ENCODE measurements at places on chromosomes 3 and 15. TPM values are rescaled to one million over a fixed set of nuclear protein-coding genes. Genes with fewer than 3 reads are reported as not detected.

DNA sequence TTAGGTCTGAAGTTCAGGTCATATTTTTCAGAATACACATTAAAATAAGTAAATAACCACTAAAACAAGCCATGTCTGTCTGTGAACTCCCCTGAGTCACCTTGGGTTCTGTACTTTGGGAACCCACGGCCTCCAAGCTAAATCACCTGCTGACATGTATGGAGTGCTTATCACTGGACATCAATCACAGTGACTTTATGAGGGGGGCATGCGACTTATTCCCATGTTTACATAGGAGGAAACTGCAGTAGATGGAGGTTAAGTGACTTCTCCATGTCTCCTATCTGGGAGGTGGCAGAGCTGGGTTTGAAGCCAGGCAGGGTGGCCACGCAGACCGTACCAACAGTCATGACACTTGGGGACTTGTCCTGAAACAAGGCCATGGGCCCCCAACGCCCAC, 8.1 kb downstream of the ITIH4 start:
- DNase-seq, result no peak

BSN gene
- not detected for total RNA-seq

GRCh38 chr3:60932643-60933042, 318.6 kb downstream of the FHIT start:
- DNase-seq, result peak; percentile 37

TMEM40 gene
- total RNA-seq, result 0.10 TPM

COL6A5 gene
- total RNA-seq, result under 0.01 TPM

DNA sequence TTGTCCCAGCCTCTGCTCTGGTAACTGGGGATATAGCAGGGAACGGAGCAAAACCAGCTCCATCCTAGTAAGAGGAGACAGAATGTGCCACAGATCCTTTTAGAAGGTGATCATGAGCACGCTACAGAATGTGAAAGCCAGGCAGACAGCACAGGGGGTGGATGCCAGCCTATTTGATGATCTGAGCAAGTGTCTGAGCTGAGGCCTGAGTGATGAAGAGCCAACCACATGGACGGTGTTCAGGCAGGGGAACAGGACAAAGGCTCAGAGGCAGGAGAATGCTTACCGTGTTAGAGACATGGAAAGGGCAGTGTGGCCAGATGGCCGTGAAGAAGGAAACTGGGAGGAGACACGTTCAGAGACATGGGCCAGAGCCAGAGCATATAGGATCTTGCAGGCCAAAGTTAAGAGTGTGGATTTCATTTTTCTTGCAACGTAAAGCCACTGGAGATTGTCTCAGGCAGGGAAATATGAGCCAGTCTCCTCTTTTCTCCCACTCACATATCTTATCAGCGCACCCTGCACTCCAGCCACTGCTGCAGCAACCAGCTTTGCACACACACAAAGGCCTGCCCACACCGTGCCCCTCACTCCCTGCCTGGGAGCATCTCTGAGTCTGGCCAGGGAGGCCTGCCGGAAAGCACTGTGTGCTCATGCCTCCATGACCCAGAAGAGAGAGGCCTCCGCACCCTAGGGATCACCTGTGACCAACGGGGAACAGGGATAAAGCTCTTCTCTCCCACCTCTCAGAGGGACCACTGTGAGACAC, 20.1 kb downstream of the RAB43 start:
- DNase-seq, result no peak

ABCF3 gene
- total RNA-seq, result 53.3 TPM

DNA sequence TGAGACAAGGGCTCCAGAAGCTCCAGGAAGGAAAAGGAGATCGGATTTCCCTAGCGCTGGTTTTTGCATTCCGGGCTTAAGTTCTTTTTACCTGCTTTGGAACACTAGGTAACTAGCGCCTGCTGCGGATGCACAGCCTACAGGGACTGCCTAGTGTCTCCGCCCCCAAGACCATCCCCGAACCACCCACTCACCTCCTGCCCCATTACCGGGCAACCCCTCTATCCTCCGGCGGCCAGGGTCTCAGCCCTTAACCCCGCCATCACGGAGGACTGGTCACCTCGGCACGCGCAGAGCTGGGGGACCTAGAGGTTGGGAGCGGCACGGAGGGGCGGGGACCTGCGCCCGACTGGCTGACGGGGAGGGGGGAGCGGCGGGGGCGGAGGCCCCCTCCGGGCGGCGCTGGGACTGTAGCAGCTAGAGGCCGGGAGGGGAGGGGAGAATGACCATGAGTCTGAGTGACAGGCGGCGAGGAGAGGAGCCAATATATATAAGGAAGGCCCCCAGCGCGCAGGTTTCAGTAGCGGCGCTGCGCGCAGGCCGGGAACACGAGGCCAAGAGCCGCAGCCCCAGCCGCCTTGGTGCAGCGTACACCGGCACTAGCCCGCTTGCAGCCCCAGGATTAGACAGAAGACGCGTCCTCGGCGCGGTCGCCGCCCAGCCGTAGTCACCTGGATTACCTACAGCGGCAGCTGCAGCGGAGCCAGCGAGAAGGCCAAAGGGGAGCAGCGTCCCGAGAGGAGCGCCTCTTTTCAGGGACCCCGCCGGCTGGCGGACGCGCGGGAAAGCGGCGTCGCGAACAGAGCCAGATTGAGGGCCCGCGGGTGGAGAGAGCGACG, at the start of gene DLL4:
Gene DLL4, plus strand, starts transcription at position 520 of the 839 bp plus-strand sequence. CDS start 329 bp downstream, outside the sequence.
- DNase-seq, result no peak

- no peak for DNase-seq
These were observed at the start of gene GPR160 for GRCh38 chr3:170037463-170038433. Gene GPR160 (plus strand): TSS chr3:170037995. CDS start chr3:170083973, 45,978 bp downstream.

DNA sequence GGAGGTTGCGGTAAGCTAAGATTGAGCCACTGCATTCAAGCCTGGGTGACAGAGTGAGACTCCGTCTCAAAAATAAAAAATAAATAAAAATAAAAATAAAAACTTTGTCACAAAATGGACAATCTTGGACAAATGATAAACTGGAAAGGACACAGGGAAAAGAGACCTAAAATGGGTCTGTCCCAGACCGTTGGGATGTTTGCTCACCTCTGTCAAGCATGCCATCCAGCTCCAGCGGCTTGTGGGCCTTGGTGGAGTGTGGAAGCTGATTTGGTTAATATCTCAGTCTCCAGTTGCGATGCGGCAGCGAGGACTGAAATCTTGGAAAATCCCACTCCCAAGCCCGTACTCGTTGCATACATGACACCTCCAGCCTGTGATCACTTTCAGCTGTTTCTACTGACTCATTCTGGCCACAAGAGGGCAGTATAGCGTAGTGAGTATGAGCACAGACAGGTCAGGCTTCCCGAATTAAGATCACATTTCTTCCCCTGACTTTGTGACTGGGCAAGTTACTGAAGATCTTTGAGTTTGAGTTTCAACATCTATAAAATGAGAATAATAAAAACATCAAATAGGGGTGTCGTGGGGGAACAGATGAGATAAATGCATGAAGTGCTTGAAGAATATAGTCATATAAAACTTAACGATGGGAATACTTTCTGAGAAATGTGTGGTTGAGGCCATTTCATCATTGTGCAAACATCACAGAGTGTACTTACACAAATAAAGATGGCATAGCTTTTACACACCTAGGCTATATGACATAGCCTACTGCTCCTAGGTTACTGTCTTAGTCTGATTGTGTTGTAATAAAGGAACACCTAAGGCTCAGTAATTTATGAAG, 19.6 kb upstream of the MOBP start:
- peak; percentile 80 for DNase-seq

GPR156 gene
- 2.4 TPM for total RNA-seq

DNA sequence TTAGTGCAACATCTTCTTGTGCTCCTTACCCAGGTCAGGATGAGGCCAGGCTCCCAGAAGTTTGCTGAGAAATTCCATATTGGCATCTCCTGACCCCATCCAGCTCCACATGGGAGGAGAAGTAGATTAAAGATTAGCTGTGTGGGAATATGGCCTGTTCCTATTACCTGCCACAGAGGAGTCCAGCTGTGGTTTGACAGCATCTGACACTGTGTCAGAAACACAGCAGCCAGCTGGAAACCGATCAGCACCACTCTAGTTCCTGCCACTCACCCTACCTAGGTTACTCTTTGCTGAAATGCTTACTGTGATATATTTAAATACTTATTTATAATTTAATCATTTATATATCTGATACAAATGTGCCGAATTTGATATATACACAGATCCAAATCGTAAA, 260.3 kb downstream of the FEZF2 start:
- no peak for DNase-seq

DNA sequence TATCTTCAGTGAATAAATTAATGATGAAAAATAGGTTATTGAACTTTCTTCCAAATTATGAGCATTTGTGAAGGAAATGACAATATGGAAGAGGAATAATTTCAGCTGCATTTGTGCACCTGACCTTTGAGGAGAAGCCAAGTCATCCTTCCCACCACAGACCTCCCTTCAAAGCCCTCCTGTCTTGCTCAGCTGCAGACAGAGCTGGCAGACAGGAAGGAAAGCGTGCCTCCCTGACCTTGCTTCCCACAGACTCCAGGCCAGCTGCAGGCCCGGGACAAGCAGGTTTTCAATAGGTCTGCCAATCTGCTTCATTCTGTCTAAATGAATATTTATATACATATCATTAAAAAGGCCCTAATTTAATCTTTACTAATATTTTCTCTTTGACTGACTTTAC, 152.9 kb upstream of the RBMS3 start:
- peak; percentile 24 for DNase-seq

- DNase-seq, result no peak
These were observed 242.6 kb upstream of the TOPAZ1 start for GRCh38 chr3:43998836-43999727.

GRCh38 chr3:147939839-147940238, 530.7 kb downstream of the ZIC1 start:
- DNase-seq, result no peak

BNIP2 gene
- total RNA-seq, result 153 TPM

DNA sequence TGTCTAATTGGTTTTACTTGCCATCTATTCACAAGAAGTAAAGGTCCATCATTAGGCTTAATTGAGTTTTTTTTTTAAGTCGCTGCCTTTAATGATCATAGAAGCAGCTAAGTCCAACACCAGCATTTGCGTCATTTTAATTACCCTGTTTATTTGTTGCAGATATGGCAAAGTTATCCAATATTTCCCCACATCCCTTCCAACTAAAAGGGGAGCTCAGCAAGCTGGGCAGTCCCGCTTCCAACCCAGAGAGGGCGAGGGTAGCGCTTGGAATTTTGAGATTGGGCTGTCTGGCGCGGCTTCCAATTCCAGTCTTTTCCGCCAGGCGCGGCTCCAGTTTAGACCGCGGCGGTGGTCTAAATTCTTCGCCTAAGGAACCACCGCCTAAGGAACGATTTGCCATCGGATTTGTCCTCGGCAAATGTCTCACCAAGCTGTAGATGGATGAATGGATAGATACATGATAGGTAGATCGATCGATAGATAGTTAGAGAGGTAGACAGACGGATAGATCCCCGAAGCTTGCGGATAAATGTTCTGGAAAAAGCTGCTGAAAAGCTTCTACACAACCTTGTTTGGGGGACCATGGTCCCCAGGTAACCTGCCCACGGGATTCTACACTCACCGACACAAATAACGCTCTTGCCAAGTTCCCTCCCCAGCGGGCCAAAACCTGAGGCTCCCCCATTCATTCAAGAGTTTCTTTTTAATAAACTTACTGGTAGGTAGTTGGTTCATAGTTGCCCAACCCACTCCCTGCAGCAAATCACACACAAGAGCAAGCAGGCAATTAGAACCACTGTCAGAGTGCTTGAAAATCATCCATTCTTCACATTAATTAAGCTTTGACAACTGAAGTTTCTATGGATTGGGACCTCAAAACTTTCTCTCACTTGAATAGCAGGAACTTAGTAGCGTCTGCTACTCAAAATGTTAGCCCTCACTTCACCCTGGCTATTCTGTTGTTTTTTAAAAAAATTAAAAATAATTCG, 49.1 kb downstream of the ZIC4 start:
- no peak for DNase-seq

GRCh38 chr3:159586571-159587202, 401.9 kb upstream of the IL12A start:
- DNase-seq, result peak; percentile 38

TJP1 gene
- 159 TPM for total RNA-seq

- DNase-seq, result no peak
These were observed 50.8 kb downstream of the GPR176 start for GRCh38 chr15:39869254-39869653.

TMEM108 gene
- total RNA-seq, result 0.25 TPM

DNA sequence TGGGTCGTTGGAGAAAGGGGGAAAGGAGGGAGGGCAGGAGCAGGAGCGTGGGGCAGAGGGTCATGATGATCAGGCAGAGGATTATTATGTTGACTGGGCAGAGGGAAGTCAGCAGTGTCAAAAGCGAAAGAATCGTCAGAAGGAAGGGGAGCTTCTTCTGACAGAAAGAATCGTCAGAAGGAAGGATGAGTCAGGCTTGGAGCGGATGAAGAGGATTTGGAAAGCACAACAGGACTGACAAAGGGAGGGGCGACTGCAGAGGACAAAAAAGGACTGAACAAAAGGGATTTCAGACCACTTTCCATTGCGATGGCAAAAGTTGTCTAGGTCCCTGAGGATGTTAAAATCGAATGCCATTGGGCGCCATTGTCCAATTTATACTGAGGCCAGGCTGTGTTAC, 1053.5 kb downstream of the SI start:
- DNase-seq, result no peak

DNA sequence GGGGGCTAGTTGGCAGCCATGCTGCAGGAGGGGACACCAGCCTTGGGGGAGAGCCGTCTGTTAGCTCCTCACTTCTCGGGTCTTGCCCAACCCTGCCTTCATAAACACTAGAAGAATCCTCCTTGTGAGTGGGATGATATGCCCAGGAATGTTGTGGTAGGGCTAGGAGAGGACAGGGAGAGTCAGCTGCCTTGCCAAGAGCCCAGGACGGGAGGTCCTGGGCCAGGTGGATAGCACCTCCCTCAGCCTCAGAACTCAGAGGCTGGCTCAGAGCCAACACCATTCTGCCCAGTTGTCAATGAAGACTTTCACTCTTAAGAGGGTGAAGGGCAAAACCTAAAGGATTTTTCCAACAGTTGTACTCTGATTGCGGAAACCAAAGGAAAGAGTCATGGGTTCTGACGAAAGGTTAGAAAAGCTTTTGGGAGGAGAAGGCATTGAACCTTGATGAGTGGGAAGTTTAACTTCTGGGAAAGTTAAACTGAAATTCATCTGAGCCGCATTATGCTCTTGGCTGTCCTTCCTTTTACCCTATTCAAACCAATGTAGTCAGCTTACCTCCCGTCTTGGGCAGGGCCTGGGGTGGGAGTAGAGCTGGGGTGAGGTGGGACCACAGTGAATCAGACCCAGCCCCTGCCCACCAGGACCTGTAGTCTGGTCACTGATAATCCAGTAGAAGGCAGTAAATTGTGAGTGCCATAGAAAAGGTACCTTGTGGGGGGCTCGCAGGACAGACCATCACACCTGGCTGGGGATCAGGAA, 81.9 kb downstream of the FAM43A start:
- peak; percentile 25 for DNase-seq

GRCh38 chr3:189712906-189713483, 81.8 kb downstream of the TP63 start:
- peak; percentile 23 for DNase-seq

- DNase-seq, result no peak
These were observed 3.6 kb downstream of the LSAMP start for GRCh38 chr3:116441652-116442051.

DNA sequence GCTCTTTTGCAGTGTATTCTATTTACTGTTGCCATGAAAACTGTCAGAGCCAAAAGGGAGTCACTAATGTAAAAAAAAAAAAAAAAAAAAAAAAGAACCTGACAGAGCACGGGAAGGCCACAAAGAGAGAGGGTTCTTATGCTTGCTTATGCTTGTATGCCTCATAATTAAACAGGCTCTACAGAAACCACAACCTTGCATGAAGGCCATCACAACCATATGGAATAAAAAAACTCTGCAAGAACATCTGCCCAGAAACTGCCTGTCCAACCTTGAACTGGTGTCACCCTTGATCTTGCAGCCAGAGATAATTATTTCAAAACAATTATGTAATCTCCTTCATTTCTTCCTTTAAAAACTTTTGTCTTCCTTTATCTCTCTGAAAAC, 50.1 kb downstream of the CFAP20DC start:
- no peak for DNase-seq

ATP13A4 gene
- not detected for total RNA-seq

IGSF10 gene
- 0.05 TPM for total RNA-seq

Data from renal cortical epithelial cell (primary cell).